ENCODE measurements at places on chromosomes 7 and 10. TPM values are rescaled to one million over a fixed set of nuclear protein-coding genes. Genes with fewer than 3 reads are reported as not detected.

DNA sequence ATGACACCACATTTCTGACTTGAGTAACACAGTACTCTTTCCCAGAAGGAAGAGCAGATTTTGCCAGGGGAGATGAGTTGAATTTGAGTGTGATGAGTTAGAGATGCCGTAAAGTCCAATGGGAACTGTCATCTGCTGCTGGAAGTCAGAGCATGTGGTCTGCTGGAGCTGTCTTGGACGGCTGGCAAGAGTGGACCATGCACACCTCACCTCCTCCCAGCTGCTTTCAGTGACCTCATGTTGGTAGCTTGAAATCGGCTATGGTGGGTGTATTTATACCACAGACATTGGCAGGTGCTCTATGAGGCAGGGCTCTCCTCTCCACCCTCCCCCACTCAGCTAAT lies 82.3 kb downstream of the COL13A1 start:
- DNase-seq: no peak
- no peak overlapping the region for H3K4me3 ChIP-seq
- no peak overlapping the region for H3K27ac ChIP-seq
- H3K4me1 ChIP-seq: peaks cover 8% of the 10 kb centered on the region

DNA sequence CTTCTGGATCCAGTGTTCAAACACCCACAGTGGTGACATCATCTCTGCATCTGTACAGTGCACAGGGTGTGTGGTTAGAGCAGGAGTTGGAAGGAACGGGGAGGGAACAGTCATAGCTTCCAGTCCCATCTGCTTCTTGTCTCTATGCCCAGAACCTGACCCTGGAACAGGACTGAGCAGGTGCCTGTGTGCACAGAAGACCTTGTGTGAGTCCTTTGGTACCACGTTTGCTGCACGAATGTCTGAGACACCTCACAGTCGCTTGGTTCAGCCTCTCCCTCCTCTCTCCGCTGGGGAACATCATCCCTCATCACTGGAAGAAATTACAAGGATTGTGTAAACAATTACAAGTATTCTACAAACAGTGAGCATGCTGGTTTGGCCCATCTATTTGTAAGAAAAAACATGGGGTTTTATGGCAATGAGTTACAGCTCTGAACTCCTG lies 243.0 kb upstream of the KLF6 start:
- H3K27ac ChIP-seq: no peak overlapping the region
- H3K4me3 ChIP-seq: no peak overlapping the region
- H3K4me1 ChIP-seq: no peaks in the 10 kb centered on the region
- no peaks in the 10 kb centered on the region for H3K27me3 ChIP-seq

DNA sequence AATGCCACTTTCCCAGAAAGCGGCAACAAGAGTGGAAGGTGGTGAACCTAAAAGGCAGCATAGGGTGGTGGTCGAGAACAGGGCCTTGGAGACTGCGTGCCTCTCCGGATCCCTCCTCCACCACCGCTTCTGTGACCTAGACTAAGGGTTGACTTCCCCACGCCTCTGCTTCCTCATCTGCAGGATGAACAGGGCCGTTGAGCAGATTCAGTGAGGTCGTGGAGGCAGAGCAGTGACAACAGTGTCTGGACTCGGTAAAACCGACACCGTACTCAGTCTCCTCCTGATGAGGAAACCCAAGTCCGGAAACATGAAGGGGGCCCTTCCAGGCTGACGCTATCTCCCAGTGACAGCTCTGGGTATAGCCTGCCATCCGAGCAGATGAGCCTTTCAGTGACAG lies 162.6 kb downstream of the CELF2 start:
- H3K4me3 ChIP-seq: no peak overlapping the region
- no peak for DNase-seq
- H3K27ac ChIP-seq: no peak overlapping the region
- no peaks in the 10 kb centered on the region for H3K27me3 ChIP-seq

GRCh38 chr10:78765726-78766335 lies 302.9 kb upstream of the ZMIZ1 start:
- no peaks in the 10 kb centered on the region for H3K27me3 ChIP-seq
- H3K36me3 ChIP-seq: no peaks in the 10 kb centered on the region
- no peak overlapping the region for H3K27ac ChIP-seq
- no peaks in the 10 kb centered on the region for H3K4me1 ChIP-seq

ETV1 gene
- total RNA-seq: 15.8 TPM

DNA sequence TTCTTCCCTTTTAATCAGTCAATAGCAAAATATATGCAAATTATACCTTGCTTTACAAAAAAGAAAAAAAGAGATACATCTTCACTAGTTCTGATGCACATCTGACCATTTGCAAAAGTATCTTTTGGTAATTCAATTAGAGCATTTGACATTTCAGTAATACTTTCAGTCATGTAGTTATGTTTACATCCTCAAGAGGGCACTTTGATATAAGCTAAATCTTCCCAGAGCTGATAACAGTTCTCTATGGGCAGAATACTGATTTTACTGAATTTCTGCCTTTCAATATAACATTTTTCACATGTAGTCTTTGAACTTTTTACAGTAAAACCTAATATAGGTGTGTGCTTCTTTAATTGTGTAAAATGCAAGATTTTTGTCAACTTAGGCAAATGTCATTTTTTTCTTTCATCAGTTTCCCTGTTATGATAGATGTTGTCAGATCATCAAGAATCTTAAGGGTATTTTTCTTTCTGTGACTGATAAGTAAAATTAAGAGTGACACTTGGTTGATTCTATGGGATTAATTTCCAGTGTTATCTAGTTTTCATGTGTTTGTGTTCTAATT lies 703.5 kb upstream of the SEMA3D start:
- no peaks in the 10 kb centered on the region for H3K27me3 ChIP-seq
- H3K36me3 ChIP-seq: no peaks in the 10 kb centered on the region
- no peak overlapping the region for H3K4me3 ChIP-seq
- no peak overlapping the region for H3K27ac ChIP-seq
- peaks cover 3% of the 10 kb centered on the region for H3K4me1 ChIP-seq
- DNase-seq: no peak

DNA sequence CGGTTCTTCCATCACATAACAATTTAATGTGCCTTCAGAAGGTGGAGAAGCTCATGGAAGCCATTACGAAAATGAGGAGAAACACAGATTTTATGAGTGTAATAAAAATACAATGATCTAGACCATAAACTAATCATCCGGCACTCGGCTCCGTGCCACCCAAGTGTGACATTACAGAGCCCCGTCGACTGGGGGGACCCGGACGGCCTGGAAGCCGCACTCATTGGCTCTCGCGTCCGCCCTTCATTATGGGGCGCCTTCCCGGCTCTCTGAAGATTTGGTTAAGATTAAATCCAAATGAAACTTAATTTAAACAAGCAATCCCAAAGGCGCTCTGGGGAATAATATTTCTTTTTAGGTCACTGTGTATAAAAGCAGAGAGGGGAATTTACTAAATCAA lies 242.6 kb downstream of the DNAJB6 start:
- no peaks in the 10 kb centered on the region for H3K4me1 ChIP-seq
- no peak overlapping the region for H3K4me3 ChIP-seq
- H3K36me3 ChIP-seq: no peaks in the 10 kb centered on the region
- H3K27ac ChIP-seq: no peak overlapping the region
- DNase-seq: no peak

TMEM229A gene
- 0.31 TPM for total RNA-seq

DNA sequence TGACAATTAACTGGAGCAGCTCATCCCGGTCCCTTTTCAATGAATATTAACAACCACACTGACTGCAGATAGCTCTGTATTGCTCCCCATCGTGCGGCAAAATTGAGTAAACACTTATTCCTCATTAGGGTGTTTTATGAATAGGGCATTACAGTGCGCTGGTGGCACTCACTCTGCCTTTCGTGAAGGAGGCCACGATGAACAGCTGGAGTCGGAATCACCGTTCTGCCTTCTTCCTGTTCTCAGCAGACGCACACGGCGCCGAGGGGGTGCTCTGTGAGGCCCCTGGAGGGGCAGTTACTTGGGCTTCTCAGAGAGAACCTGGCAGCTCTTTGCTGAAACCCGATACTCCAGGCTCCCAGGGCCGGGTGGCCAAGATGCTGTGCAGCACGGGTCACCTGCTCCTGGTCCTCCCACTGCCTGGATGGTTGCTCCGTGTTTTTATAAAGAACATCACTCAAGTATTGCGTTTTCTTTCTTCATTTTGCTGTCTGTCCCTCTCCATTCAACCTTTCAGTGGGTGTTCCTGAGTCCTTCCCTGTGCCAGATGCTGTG lies 241.9 kb downstream of the GLRX3 start:
- H3K36me3 ChIP-seq: no peaks in the 10 kb centered on the region
- H3K27ac ChIP-seq: no peak overlapping the region
- H3K4me3 ChIP-seq: no peak overlapping the region

- peaks cover 6% of the 10 kb centered on the region for H3K27me3 ChIP-seq
- DNase-seq: peak; percentile 65
- peaks cover 11% of the 10 kb centered on the region for H3K4me1 ChIP-seq
Measured at GRCh38 chr10:89032141-89032891, 41.7 kb downstream of the FAS start.
